ENCODE measurements at places on chromosomes 16 and 17.

DNA sequence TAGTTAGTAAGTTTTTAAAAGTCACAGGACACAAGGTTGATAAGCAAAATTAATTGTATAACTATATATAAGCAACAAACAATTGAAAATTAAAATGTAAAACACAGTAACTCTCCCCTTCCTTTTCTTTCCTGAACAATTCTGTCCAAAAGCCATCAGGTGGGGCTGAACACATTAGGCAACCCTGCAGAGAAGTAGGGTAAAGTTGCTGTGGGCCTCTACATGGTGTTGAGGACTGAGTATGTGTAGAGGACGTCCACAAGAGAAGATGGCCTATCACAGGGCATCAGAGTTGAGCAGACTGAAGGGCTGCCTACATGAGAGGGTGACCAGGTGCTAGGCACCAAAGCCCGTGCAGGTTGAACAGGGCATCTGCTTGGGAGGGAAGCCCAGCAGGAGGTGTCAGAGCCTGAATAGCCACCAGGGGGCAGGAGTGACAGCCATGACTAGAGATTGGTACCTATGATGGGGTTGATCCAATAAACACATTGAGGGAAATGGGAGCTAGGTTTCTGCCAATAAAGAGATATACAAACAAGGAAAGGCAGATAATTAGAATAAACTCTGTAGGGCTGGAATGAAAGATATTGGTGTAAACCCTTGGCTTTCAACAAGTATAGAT lies 415.1 kb downstream of the NPIPA8 start:
- no peak for DNase-seq

GRCh38 chr16:67844497-67844896 lies 2.2 kb upstream of the NUTF2 start:
- no peak for DNase-seq

GRCh38 chr17:290626-291025 lies 62.0 kb downstream of the RPH3AL start:
- DNase-seq = no peak

- DNase-seq = no peak
Observed at GRCh38 chr16:56643080-56643778, 4.8 kb downstream of the MT1A start.

DNA sequence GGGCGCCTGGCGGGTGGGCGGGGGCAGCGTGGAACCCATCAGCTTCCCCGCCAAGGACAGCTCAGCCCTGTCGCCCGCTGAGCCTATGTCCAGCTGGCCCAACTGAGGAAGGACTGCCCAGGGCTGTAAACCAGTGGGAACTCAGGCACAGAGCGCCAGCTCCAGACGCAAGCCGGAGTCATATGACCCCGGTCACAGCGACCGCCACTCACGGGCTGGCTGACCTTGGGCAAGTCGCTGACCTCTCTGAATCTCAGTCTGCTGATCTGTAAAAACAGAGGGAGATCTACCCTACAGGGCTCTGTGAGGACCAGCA lies 170.0 kb downstream of the C16orf78 start:
- no peak for DNase-seq

GRCh38 chr16:80027007-80027965 lies 426.7 kb upstream of the MAF start:
- DNase-seq = peak; percentile 96

GRCh38 chr16:12214509-12214908 lies 238.0 kb downstream of the SNX29 start:
- DNase-seq = no peak

- no peak for DNase-seq
Observed at GRCh38 chr17:62649570-62649969, 22.1 kb downstream of the MRC2 start.

- DNase-seq = no peak
Observed at GRCh38 chr16:15616475-15617165, 26.3 kb downstream of the MARF1 start.

GRCh38 chr17:79053251-79053925 lies 21.2 kb upstream of the ENGASE start:
- DNase-seq = peak; percentile 45

GRCh38 chr17:55430541-55431288 lies 9.1 kb upstream of the MMD start:
- no peak for DNase-seq

DNA sequence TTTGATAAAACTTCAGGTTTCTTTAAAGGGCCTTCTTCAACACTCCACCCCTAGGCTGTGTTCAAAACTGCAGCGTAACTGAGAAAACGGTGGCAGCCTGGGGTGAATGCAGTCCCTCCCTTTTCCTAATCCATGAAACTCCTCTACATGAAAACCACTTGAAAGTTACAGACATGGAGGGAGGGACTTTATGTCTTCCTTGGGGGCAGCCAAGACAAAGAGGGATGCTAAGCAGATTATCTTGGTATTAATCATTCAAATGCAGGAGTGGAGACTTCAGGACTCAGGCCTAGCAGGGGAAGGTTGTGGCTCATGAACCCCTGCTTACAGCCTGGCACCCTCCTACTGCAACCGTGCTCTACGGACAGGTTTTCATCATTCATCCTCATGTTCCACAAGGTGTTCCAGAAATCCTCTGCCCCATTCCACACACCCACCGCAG lies 46.8 kb downstream of the RNF112 start:
- DNase-seq = no peak

DNA sequence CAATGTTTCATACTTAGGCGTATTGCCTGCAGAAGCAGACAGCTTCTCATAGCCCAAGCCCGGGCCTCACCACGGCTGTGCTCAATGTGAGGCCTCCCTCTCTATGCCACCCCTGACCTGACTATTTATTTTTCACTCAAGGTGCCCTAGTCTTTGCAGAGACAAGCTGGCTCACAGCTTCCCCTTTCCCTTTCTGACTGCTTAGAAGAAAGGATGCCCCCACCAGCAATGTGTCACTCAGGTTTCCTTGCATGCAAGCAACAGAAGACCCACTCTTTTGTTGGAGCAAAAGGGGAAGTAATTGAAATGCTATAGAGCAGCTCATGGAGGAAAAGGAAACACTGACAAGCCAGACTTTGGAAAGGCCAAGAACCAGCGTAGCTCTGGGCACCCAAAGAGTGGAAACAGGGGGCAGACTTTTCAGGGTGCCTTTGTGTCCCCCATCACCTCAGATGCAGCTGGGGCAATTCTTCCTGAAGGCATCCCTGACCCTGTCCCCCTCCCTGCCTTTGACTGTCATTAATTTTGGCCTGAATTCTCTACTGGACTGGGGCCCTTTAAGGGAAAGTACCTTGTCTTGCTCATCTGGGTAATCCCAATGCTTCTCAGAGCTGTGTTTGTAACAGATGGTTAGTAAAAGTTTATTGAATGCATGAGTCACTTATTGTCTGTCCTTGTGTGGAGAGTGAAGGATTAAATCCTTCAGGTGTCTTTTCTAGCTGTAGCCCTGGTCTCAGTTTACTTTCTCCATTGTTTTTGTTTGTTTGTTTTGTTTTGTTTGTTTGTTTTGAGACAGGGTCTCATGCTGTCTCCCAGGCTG lies 17.8 kb downstream of the RGS9 start:
- no peak for DNase-seq

DNA sequence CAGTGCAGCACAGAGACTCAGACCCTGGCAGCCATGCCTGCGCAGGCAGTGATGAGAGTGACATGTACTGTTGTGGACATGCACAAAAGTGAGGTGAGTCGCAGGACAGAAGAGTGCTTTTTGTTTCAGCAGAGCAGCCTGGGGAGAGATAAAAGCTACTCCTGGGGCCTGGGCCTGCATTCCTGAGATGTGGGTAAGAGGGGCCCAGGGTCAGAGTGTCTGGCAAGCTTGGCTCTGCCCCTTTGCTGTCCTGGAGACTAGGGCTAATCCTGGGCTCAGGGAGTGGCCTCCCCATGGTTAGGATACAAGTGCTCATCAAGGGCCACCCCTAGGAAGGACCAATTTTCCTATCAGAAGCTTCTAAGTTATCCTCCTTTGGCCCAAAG lies 4.8 kb upstream of the ERBB2 start:
- DNase-seq = no peak

DNA sequence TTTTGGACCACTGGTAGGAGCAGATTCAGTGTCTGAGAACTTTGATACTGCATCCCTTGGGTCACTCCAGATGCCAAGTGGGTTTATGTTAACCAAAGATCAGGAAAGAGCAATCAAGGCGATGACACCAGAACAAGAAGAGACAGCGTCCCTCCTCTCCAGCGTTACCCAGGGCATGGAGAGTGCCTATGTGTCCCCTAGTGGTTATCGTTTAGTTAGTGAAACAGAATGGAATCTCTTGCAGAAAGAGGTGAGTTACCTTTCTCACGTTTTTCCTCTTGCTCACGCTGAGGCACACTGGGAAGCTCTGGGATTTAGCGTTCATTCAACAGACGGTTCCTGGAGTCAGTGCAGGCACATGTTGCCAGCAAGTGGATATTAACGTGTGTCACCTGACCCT lies 58.0 kb downstream of the NUP88 start:
- DNase-seq = no peak

- DNase-seq = peak; percentile 77
Observed at GRCh38 chr16:74607310-74607961, 522 bp upstream of the GLG1 start.

GRCh38 chr17:73249700-73250099 lies 12.0 kb downstream of the CPSF4L start:
- no peak for DNase-seq

DNA sequence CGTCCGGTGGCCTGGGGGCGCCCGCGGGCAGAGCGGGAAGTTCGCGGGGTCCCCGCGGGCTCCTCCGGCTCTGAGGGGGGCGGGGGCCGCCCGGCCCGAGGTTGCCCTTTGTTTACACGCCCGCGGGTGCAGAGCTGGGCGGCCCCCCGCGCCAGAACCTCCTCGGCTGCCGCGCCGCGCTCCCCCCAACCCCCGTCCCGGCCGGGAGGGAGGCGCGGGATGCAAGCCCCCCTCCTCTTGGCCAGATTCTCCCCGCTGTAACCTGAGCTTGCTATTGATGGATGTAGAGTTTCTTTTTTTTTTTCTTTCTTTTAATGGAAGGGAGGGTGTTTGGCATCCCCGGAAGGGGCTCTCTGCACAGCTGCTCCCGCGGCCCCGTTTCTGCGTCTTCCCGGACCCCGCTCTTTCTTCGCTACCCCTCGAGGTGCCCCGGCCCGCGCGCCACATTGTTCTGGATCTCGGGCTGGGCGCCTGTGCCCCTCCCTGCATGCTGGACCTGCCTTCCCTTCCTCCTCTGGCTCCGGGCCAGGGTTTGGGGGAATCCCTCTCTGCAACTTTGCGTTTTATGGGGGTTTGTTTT lies 646 bp downstream of the CBX2 start:
- no peak for DNase-seq
